SJCRH30 (cell line): ENCODE measurements at places on chromosomes 6 and 20.

DNA sequence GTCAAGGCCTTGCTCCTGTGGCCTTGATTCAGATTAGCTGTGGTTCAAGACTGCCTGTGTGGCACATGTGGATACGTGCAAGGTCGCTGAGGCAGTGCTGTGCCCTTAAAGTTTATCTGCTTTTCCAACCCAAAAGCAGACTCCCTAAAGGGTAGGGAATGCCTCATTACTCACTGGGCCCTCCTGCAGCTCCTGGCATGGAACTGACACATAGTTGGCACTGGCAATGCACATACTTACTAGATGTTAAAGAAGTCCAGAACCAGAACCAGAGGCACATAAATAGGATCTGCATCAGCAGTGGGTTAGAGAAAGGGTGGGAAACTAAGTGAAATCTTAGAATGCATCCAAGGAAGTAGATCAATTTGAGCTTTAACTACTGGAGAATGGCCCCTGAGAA, 90.6 kb upstream of the MLN start:
- no peak for DNase-seq

DNA sequence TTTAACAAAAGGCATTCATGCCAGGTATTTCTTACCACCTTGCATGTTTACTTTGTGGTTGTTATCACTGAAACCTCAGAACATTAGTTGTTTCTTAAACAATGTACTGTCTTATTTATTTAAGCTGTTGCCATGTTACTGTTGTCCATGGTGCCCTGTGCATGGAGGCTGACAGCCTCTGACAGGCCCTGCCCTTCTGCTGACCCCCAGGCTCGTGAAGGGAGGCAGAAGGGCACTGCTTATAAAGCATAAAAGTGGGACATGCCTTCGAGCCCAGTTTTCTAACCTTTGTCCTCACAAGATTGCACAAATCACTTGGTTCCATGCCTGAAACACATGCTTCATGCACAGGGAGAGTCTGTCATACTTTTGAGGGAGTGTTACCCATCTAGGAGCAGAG, 46.7 kb upstream of the CLIC5 start:
- DNase-seq, result no peak

DNA sequence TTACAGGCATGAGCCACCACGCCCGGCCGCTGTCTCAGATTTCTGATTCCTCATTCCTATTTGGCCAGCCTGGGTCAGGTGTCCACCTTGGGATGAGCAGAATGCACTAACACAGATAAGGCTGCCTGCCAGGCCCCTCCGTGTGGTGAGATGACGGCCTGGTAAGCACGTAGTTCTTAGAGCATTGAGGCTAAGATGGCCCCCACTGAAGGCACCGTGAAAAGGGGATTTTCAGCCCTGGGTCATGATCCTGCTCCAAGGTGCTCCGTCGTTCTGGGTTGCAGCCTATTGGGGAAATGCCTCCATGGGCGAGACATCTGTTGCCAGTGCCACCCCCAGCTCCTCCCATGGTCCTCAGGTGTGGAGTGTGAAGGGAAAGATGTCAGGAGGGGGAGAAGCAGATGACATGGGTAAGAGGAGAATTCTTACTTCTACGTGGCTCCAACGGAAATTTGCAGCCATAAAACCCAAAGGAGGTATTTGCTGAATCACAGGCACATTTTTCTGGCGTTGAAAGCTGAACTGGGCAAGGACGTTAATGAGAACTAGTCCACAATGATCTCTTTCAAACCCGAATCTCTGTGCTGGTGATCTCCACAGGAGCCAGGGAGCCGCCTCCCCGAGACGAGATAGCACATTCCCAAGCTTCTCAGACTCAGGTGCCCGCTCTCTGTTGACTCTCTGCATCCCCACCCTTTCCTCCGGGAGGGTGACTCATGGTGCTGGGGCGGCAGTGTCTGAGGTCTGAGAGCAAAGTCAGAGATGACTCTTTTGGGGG, 34.0 kb upstream of the BMP6 start:
- no peak for DNase-seq

DNA sequence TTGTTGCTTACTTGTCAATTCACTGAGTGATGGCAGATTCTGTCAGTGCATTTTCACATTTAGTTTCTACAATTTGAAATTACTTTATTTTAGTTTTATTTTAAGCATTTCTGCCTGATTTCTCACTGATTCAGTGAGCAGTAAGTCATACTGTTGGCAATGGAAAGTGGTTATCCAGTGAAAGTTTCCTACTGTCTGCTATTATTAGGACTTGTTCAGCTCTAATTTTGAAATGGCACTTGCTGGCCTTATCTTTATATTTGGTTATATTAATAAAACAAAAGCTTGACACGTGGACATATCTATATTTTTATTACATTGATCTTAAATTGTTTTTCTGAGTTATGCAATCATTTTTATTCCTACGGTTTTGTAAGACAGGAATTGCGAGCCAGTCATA, 871.8 kb upstream of the SLC35B3 start:
- no peak for DNase-seq

GRCh38 chr20:41352666-41353065, 12.0 kb downstream of the LPIN3 start:
- DNase-seq, result no peak

DNA sequence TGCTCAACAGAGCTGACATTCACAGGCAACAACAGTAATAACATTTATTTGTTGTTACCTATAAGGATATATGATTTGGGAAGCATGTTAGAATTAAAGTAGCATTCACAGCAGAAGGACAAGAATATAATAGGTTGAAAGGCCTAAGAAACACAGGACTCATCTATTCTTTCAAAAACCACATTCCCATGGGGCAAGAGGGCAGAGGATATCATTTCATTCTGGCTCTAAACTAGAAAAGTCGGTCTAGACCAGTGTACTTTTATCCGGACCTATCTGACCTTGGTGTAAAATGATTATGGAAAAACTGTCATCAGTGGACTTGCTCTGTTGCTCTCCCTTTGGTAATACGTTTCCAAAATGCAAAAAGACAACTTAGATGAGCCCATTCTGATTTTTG, 914.7 kb upstream of the CITED2 start:
- no peak for DNase-seq

GRCh38 chr20:8601542-8601912, 467.4 kb upstream of the PLCB4 start:
- no peak for DNase-seq

DNA sequence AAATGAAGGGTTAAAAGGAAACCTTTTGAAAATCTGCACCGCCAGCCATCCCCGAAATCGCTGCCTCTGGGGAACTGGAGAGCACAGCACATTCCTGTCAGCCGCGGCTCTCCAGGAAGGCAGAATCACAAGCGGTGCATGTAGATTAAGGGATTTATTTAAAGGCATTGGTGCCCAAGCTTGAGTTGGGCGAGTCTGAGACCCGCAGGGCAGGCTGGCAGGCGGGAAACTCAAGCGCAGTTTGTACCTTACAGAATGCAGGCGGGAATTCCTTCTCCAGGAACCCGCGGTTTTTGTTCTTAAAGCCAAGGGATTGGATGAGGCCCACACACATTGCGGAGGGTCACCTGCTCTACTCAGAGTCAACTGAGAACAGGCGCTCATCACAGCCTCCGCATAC, 10.8 kb downstream of the GPR31 start:
- peak; percentile 54 for DNase-seq

GRCh38 chr20:64010711-64011237, 25.2 kb upstream of the C20orf204 start:
- DNase-seq, result no peak

GRCh38 chr6:159052720-159053119, 7.9 kb upstream of the TAGAP start:
- no peak for DNase-seq

GRCh38 chr6:32132110-32132509, 2.0 kb upstream of the FKBPL start:
- no peak for DNase-seq

GRCh38 chr6:39128832-39129231, 13.8 kb upstream of the SAYSD1 start:
- DNase-seq, result no peak

GRCh38 chr6:53803081-53803860, 8.5 kb downstream of the LRRC1 start:
- no peak for DNase-seq

DNA sequence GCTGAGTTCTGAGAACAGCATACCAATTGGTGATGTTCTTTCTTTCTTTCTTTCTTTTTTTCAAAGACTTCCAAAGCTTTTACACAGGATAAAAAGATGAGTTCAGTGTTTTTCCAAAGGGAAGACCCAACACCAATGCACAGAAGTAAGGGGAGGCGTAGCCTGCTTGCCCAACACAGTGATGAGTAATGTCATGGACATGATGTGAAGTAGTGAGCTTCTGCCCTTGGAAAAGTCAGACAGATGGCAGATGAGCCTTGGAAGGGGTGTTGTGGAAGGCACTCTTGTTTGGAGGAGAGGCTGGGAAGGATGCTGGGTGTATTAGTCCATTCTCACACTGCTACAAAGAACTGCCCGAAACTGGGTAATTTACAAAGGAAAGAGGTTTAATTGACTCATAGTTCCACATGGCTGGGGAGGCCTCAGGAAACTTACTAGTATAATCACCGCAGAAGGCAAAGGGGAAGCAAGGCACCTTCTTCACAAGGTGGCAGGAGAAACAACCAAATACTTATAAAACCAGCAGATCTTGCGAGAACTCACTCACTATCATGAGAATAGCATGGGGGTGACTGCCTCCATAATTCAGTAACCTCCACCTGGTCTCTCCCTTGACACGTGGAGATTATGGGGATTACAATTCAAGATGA, 12.6 kb downstream of the LRP11 start:
- no peak for DNase-seq

GRCh38 chr20:6504826-6505225, 262.7 kb upstream of the BMP2 start:
- DNase-seq, result no peak

- DNase-seq, result peak; percentile 71
These were observed at the start of gene LAMA5 for GRCh38 chr20:62367136-62367632. Gene LAMA5 (minus strand): TSS chr20:62367312. CDS start chr20:62367245, 67 bp downstream.

- no peak for DNase-seq
These were observed 58.2 kb downstream of the FAM217A start for GRCh38 chr6:4020822-4021132.

DNA sequence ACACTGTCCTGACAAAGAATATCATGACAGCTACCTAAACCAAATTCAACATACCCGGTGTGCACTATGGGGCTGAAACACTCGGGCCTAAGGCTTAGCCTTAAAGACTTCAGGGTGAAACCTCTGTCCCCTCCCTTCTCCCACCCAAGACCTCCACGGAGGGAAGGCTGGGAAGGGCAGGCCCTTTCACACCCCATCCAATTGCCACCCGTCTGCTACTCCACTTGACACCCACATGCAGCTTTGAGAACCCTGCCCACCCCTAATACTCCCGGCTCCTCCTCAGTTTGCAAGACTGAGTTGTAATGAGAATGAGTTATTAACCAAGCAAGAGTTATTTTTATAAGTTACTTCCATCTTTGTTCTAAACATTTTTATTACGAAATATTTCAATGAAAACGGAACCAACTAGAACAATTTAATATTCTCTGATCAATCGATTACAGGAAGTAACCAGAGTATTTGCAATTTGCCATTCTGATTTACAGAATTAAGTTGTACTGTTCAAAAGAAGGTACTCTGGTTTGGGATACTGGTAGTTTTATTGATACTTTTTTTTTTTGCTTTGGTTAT, 3.7 kb downstream of the TAF4 start:
- no peak for DNase-seq

DNA sequence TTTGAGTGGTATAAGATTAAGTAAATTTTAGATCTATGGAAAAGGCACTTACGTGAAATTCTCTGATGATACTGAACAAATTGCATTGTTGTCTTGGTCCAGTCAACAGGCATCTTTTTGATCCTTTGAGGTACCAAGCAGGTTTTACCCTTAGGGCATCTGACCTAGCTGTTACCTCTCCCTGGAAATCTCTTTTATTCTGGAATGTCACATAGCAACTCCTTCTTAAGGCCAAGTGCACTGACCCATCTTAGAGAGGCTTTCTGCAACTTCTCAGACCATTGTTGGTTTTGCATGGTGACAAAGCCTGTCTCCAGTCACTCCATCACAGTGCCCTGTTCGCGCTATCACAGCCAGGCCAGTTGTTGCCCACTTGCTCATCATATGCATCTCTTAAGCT, 42.0 kb downstream of the TPD52L1 start:
- DNase-seq, result no peak

- DNase-seq, result no peak
These were observed 327.4 kb downstream of the KIF16B start for GRCh38 chr20:16245879-16246278.

GRCh38 chr6:120764312-120764711, 570.0 kb downstream of the TBC1D32 start:
- DNase-seq, result no peak

DNA sequence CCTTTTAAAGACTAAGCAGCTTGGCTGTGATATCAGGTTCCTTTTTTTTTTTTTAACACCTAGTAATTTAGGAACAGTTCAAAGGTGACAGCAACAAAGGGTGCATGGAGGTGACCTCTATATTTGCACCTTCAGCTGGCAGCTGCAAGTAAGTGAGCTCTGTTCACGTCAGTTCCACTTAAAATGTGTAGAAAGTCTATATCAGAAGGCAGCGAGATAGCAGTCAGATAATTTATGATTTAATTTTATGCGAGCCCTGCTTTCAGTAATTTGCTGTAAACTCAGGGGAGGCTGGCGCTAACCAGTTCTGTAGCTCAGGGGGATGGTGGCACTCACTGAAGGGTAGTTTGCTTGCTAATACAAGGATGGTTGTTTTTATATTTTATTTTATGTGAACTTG, 602.8 kb upstream of the MMS22L start:
- DNase-seq, result no peak

- DNase-seq, result no peak
These were observed 473.4 kb upstream of the MARCKS start for GRCh38 chr6:113383701-113384100.

GRCh38 chr6:153145591-153145990, 14.5 kb upstream of the RGS17 start:
- no peak for DNase-seq

DNA sequence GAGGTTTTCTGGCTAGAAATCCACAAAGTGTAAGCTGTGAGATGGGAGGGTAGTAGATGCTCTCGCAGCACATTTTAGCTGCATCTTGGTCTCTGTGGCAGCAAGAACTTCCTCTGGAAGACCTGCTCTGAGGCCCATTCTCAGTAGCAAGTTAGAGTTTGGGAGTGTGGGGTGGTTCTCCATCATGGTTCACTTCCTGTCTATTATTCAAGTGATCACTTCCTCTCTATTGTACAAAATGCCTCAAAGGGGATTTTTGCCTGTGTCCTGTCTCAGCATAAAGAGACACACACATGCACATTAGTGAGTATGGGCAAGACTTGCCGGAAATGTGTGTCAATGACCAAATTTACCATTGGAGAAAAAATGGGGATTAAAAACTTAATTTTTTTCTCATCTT, 42.5 kb downstream of the LYRM2 start:
- DNase-seq, result no peak

- DNase-seq, result no peak
These were observed 84.0 kb upstream of the ZNF217 start for GRCh38 chr20:53677447-53678314.

- no peak for DNase-seq
These were observed 24.1 kb downstream of the SCP2D1 start for GRCh38 chr20:18837718-18838117.

DNA sequence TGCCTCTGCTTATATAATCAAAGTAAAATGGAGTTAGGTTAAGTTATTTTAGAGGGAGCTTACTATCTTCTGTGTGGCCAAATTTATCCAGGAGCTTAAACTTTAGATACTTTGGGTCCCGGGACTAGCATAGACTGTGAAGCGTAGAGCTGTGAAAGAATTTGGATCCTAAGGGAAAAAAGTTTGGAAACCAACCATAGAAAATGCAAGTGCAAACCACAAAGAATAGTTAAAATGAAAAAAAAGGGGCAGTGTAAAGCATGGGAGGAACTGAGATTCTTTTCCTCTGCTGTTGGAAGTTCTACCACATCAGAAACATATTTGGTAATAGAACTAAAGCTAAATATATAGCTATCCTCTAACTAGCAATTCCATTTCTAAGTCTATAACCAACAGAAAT, 232.2 kb upstream of the FLRT3 start:
- DNase-seq, result no peak
